Activated CD4-positive, alpha-beta T cell treated with anti-CD3 and anti-CD28 coated beads, Interleukin-10, Interleukin-2, amounts not matched to agents 100 ng/mL and 50 ng/mL, durations not matched to agents 16 hours and 8 hours (primary cell): ENCODE measurements at places on chromosomes 13 and 19.

DNA sequence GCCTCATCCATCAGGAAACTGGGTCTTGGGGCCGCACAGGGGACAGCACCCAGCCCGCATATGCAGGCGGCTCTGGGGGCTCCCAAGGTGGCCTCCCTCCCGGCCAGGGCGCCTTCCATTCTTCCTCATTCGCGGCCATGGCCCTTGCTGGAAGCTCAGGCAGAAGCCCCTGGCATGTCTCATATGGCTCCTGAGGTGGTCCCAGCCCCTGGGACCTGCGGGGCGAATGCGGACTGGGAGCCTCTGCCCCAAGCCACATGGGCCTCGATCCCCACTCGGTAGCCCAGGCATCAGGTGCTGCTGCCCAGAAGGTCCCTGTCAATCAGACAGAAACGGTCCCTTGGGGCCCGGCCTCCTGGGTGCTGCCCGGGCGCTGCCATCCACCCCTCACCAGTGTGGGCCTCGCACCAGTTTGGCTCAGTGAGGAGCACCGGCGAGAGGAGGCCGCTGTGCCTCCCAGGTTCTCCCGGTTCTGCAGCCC lies 301.6 kb downstream of the TEX29 start:
- DNase-seq: no peak

DNA sequence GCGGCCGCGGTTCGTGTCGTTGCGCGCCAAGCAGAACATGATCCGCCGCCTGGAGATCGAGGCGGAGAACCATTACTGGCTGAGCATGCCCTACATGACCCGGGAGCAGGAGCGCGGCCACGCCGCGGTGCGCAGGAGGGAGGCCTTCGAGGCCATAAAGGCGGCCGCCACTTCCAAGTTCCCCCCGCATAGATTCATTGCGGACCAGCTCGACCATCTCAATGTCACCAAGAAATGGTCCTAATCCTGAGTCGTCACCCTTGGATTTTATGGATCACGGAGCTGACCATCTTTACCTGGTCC lies 475 bp downstream of the MRPL57 start:
- peak; percentile 45 for DNase-seq

DNA sequence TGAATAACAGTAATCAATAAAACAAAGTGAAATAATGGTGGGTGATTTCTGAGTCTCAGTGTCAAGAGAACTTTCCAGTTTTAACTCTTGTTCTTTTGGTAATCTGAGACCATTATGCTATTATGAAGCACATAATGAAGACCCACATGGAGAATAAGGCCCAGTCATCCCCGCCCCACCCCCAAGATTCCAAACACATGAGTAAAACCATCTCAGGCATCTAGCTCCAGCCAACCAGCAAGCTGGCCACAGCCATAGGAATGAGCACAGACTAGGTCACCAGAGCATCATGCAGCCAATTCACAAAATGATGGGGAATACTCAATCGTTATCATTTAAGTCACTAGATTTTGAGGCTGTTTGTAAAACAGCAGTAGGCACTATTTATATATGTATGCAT lies 1769.0 kb upstream of the PCDH20 start:
- no peak for DNase-seq

- no peak for DNase-seq
Measured at GRCh38 chr13:41061914-41062837, 867 bp downstream of the WBP4 start.

DNA sequence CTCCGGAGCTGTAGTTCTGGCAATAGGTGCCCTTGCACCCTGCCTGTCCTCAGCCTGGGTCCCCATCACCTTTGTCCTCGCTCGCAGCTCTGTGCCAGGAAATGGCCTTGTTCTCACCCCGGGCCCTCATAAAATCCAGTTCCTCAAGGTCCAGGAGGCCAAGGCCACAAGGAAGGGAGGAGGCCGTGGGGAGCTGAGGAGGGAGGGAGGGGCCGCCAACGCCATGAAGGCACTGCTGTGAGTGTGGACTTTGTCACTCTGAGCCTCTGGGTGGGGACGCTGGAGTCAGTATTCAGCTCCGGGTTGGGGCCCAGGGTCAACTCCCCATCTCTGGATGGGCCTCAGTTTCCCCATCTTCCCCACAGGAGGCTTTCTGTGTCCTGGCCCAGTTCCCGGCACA lies 9.2 kb upstream of the GNA11 start:
- no peak for DNase-seq

GRCh38 chr13:99153219-99153618 lies 47.4 kb upstream of the UBAC2 start:
- no peak for DNase-seq

GRCh38 chr19:49681830-49682229 lies 4.8 kb downstream of the PRMT1 start:
- DNase-seq: no peak
